ENCODE measurements at places on chromosomes 6 and 20.

DNA sequence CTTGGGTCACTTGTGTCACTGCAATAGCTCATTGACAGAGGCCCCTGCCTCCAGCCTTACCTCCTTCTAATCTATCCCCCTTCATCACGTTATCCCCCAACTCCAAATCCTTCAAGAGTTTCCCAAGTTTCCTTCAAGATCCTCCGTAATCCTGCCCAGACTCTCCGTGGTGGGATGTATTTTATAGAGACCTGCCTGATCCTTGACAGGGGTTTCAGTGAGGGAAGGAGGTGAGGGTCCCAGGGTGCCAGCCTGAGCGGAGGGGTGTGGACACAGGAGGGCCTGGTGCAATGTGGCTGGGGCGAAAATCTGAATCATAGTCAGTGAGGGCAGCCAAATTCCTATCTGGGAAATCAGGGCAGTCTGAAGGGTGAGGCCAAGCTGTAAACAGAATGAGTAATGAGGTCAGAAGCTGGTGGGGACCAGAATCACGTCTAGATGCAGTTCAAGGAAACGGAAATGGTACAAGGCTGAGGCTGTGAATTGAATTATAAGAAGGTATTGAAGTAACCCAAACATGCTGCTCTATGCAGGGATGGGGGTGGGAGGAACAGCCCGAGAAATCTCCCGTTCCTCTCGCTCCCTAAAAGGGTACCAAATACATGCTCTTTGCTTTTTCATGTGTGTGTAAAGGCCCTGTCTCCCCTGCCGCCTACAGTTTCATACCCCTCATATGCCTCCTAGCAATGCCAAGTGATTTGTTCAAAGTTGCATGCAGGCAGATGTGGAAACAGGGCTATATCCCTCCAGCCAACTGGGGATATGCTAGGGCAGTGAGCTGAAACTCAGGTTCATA lies 35.4 kb upstream of the PIM1 start:
- DNase-seq, result no peak

GRCh38 chr6:31354864-31355582 lies 2.0 kb downstream of the HLA-B start:
- DNase-seq, result no peak

- no peak for DNase-seq
These were observed 45.9 kb downstream of the ELOVL5 start for GRCh38 chr6:53302678-53303360.

DNA sequence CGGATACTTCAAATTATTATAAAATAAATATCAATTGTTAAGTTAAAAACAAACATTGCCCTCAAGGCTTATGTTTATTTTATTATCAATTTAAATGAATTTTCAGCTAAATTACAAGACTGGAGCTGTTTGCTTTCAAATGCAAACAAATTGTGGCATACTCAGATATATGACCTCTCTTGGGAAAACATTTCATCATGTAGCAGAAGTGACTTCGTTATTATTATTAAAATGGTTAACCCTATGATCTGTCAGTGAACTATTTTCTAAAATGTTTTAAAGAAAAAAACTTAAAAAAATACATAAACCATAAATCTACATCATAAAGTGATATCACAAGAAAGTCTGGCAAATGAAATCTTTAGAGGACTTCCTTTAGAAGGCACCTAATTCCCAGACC lies 72.5 kb downstream of the MAN1A1 start:
- DNase-seq, result no peak

DNA sequence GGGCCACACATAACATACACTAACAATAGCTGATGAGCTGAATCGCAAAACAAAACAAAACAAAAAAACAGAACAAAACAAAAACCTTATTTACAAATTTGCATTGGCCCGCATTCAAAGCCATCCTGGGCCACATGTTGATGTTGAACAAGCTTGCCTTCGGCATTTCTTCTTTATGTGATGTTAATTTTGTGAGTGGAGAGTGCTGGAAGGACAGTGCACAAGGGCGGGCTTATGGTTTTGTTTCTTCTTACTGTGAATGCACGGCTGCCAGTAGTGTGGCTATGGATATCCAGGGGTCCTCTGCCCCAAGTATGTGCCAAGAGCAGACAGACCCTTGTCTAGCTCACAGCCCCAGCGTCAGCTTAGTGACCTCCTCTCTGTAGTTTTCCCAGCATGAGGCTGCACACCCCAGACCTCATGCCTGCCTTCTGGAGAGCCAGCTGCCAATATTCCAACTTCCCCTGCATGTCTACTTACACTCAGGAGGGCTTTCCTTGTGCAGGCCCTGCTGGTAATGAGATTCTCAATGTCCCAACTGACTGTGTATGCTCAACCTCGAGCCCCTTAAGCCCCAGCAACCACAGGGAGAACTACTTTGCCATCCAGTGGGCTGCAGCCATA lies 24.9 kb downstream of the ZNF292 start:
- DNase-seq, result no peak

DNA sequence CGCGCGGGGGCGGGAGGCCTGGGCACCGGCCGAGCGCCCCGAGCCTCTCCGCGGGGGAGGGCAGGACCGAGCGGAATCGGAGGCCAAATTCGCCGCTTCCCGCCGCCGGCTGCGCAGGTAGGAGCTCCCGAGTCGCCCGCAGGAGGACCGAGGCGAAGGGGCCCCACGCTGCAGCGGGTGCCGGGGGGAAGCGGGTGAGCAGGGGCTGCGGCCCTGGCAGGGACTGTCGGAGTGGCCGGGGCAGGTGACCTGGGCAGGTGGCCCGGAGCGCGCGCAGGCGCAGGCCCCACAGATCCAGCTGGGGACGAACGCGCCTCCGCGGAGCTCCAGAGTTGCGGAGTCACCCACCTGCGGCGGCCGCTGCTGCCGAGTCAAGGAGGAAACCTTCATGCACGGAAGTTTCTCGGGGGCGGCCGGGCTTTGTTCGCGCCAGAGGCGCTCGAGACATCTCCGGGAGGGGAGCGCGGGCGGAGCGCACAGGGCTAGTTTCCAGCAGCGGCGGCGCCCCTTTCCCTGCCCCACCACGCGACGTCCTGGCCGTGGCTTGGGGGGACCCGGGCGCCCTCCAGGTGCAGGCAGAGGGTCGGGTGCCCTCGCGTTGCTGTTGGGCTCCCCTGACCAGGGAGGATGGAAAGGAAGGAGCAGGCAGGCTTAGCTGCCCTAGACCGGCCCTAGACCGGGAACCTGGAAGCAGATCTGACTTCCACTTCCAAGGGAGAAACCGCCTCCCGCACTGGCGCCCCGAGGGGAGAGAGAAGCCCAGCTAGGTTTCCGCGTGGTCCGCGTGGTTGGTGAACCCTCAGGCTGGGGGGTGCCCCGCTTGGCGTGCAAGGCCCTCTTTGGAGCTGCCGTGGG lies 590 bp downstream of the SLCO4A1 start:
- DNase-seq, result no peak

DNA sequence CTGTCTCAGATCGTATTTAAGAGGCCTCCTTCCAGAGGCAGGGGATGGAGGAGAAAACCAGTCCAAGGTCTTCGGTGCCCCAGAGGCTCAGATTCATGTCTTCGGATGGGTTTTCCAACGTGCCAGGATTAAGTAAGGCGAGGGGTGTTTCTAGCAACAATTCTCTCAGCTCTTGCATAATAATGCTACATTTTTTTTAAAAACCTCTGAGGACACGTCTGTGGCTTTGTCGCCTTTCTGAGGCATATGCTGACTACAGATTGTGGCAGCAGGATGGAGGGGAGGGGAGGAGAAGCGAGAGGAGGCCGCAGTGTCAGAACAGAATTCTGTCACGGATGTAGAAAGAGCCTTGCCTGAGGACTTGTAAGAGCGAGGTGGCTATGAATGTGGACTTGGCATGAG lies 17.7 kb upstream of the CCDC167 start:
- DNase-seq, result no peak

GRCh38 chr20:38537176-38537575 lies 43.8 kb upstream of the ADIG start:
- no peak for DNase-seq

DNA sequence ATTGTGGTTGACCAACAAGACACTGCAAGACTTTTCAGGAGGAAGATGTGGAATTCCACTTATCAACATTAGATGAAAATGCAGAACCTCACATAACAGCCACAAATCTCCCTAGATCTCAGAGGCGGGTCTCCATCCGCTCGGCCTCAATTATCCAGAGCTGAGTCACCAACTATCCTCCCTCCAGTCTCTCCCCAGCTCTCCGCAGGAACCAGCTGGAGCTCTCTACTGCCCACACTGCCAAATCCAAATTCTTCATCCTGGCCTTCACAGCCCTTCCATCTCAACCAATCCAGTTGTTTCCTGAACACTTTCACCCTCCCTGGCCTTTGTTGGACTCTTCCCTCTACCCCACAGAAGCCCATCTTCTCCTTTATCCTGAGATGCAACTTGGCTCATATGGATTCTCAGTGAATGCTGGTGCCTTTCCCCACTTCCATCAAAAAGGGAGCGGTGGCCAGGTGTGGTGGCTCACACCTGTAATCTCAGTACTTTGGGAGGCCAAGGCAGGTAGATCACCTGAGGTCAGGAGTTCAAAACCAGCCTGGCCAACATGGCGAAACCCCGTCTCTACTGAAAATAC lies 3.5 kb upstream of the TGIF2 start:
- DNase-seq, result no peak

GRCh38 chr20:50541606-50542041 lies 31.4 kb downstream of the PTPN1 start:
- no peak for DNase-seq

- no peak for DNase-seq
These were observed 807 bp downstream of the SNHG17 start for GRCh38 chr20:38434301-38434741.

- DNase-seq, result peak; percentile 68
These were observed 41.1 kb upstream of the TMEM170B start for GRCh38 chr6:11496152-11497060.

DNA sequence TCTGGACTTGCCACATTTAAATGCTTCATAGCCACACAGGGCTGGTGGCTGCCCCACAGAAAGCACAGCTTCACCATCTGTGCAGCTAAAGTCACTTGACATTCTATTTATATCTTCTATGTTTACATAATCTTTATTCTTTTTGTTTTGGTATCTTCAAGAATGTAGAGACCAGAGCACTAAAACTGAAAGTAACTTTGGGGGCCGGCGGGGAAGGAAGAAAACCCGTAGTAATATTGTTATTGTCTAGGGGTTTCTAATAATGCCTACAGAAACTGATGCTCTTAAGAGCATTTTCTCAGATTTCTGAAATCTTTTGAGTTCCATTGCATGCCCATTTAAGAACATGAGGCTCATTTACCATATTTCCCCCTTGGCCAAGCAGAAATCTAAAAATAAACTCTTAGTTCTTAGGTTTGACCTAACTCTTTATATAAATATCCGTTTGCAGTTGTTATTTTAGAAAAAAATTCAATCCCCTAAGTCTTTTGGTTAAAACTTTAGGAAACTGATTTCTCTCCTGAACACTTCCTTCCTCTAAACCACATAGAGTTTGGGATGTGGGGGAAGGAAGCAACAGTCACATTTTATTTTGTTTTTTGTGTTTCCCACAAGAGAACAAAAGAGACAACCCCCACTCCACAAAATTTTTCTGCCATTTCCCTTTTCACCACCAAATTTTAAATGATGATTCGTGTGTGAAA lies 207.6 kb downstream of the OGFRL1 start:
- no peak for DNase-seq

DNA sequence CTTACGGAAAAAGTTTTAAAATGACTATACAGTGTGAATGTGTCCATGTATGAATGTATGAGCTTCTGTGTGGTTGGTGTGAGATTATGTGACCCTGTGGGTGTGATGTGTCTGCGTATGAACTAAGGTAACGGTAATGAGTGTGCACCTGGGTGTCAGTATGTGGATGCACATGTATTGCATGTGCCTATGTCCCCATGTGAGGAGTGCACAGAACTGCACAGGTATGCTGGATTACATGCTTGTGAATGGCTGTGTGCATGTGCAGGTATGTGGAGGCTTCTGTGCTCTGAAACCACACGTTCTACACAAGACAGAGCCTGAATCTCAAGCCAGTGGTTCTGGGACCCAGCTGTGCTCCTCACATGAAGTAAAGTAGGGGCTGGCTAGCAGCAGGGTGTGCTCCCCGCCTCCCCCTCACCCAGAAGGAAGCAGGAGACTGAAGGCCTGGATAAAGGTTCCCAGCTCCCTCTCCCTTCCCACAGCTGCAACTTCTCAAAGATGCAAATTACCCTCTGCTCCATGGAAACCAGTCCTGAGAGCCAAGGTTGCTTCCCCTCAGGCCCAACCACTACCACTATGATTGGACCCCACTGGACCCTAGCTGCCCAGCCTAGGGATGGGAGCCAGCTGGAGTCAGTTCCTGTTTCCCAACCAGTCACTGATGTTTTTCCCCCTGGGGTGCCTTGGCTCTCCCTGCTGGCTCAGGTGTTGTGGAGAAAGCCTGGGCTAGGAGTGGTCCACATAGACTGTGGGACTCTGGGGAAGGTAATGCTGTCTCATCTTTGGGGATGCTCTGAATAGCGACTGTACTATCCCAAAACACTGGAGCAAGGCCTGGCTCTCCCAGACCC lies 24.8 kb upstream of the SPDEF start:
- no peak for DNase-seq

GRCh38 chr6:17905611-17906592 lies 81.5 kb downstream of the KIF13A start:
- peak; percentile 72 for DNase-seq

DNA sequence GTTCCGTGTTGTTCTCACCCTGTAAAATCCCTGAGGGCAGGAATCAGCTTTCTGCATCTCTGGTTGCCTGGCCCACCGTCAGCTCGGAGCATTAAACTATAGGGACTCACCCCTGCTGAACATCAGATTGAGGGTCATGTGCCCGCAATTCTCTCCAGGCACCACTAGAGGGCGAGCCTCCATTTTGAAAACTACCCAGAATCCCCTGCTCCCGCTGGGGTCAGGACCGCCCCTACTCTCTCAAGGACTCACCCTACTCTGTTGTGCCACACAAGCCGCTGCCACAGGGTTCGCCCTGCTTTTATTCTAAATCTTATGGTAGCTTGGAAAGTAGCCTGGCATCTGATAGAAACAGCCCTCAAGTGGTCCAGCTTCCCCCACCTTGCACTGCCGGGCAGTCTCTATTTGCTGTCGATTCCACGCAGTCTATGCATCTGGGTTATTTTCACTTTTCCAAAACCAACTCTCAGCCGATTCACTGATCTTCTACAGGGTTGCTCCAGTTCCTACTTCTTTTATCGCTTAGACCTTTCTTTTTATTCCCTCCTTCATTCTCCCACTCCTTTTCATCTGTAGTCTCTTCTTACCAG lies 244.1 kb upstream of the QKI start:
- no peak for DNase-seq

DNA sequence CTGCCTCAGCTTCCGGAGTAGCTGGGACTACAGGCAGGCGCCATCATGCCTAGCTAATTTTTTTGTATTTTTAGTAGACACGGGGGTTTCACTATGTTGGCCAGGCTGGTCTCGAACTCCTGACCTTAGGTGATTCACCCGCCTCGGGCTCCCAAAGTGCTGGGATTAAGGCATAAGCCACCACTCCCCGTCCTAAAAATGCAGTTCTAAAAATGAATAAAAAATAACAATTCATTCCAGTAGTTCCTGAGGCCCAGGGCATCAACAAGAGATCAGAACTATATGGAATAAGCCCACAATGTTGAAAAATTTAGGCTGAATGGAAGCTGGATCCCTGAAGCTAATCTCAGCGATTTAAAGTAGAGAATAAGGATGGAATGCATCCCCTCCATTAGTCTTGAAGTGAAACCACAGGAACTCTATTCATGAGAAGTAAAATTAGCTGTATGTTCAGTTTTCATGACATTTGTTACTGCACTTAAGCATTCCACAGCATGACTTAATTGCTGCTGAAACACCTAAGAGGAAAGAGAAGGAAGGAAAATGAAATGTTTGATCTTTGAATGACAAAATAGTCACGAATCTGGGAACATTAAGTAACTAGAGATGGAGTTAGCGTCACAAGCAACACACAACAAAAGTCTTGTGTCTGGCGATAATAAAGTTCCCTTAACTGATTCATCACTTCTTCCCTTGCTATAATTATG lies 80.4 kb upstream of the RIPOR2 start:
- no peak for DNase-seq

Data from SK-N-MC (cell line).